ENCODE measurements at places on chromosomes 3 and 15.

DNA sequence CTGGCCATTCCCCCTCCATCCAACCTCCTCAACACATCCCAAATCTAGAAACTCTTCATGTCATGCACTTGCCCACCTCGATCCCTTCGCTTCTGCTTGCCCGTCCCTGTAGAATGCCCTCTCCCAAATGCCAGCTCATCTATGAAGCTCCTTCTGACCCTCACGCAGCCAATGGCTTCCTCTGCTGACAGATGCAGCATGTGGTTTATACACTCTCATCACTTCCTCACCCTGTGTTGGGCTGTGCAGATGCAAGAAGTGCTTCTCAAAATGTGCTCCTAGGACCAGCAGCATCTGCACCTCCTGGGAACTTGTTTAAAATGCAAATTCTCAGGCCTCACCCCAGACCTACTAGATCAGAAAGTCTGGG, 51.7 kb downstream of the SEMA5B start:
- DNase-seq: no peak

GRCh38 chr3:183074261-183074660, 25.0 kb downstream of the MCCC1 start:
- DNase-seq: no peak

DNA sequence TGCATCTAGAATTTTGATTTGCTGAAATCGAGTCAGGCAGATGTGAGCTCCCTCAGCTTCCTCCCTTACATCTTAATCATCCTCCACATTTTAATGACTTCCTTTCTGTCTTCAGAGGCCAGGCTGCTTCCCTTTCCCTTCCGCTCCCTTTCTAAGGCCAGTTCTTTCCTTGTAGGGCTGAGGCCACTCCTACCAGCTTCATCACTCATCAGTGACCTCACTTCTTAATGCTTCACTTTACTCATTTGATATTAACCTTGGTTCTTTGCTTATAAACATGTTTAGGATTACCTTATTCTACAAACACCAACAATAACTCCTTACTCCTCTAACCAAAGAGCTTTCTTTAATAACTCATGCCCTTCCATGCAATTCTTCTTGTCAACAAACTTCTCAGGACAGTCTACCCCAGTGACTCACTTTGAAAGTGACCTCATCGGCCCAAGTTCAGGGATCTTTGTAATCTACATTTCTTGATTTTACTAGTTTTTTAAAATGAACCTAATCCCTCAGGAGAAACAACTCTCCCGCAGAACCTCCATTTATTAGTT, 23.9 kb downstream of the ILDR1 start:
- DNase-seq: no peak

DNA sequence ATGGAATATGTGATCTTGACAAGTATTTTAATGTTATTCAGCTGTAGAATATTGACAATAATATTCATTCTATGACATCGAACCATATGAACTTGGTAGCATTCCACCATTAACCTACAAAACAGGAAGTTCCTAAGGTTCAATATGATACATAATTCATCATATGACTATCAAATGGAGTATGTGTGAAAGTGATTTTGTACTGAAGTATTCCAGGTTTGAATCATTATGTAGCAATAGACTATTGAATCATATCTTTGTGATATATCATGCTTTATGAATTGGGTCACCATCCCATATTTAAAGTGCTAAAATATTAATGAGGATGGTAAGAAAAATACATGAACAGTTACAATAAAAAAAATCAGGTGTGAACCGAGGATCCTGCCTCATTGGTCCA, 95.1 kb downstream of the TP63 start:
- no peak for DNase-seq

DNA sequence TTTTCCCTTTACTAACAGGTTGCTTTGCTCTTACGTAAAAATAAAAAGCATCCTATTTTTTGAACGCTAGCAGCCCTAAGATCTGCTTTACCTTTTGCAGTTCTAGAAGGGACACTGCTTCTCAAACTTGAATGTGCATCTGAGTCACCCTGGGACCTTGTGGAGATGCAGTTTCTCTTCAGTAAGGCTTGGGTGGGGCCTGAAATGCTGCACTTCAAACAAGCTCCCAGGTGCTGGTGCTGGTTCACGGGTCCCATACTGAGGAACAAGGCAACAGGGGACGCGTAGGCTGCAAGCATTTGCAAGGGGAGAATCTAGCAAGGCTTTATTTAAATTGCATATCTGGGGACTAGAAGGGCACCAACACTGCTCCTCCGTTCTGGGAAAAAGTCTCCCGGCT, 30.0 kb downstream of the MB21D2 start:
- DNase-seq: no peak

DNA sequence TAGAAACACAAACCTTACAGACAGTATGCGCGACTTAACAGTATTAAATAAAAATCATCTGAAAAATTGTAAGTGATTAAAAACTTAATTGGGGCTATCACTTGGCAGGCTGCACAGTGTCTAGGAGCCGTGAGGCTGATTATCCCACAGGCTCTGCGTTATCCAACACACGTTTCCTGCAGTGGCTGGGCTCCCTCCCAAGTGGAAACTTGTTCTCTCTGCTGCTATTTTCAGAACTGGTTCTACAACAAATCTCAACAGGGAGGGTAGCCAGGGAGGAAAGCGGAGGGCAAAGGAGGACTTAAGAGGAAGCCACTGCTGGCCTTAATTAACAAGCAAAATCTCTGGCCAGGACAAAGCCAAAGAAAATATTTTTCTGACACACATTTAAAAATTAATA, 555.2 kb downstream of the MAGI1 start:
- DNase-seq: peak; percentile 74

- no peak for DNase-seq
Measured at GRCh38 chr15:66848116-66848515, 146.1 kb downstream of the SMAD6 start.

- DNase-seq: no peak
Measured at GRCh38 chr3:171428321-171428787, 31.9 kb downstream of the TNIK start.

GRCh38 chr3:152443212-152444023, 174.7 kb downstream of the MBNL1 start:
- DNase-seq: no peak

- DNase-seq: no peak
Measured at GRCh38 chr15:28902856-28903255, 17.1 kb downstream of the APBA2 start.

DNA sequence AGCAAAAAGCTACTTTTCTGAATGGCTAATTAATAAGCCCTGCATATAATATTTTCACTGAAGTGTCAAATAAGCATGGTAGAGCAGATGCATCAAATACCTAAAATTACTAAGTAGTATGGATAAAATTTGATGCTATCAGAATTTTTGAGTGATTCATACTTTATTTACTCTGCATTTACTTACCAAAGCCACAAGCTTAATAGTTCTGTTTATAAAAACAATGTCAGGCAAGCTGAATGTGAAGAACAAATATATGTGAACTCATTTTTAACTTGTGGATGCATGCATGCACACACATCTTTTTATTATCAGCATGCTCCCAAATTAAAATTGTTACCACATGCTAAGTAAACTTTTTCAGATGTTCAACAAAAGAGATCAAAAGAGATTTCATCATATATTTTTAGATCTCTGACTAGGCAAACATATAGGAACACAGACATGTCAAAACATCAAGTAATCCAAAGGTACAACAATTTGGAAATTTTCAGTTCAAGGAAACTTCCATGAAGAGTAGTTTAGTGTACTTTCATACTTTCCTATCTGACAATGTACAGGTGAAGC, 969.4 kb downstream of the ROBO1 start:
- no peak for DNase-seq

- DNase-seq: no peak
Measured at GRCh38 chr3:69770219-69770618, 31.0 kb downstream of the MITF start.

DNA sequence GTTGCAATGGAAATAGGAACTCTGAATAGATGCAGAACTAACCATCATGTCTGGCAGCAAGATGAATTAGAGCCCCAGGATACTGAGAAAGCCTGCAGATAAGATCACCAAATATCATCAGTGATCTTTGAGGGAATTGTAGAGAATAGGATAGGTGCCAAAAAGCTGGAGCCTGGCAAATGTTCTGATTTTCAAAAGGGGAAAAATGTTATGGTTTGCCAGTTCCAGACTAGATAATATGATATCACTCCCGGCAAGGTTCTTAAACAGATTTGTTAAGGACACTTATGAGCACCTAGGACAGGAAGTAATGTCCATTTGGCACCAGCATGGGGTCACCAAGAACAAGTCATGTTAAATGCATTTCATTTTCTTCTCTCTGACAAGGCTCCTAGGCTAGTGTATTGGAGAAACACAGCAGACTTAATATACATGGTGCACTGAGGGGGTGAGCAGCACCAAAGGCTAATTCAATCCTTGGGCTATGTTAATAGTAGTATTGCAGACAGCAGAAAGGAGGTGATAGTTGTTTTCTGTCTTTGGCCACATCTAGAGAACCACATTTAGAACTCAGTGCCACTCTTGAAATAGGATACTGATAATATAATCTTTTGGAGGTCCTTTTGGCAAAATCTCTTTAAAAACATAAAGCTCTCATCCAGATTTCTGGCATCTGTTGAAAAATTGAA, 4.8 kb downstream of the SRGAP3 start:
- no peak for DNase-seq

DNA sequence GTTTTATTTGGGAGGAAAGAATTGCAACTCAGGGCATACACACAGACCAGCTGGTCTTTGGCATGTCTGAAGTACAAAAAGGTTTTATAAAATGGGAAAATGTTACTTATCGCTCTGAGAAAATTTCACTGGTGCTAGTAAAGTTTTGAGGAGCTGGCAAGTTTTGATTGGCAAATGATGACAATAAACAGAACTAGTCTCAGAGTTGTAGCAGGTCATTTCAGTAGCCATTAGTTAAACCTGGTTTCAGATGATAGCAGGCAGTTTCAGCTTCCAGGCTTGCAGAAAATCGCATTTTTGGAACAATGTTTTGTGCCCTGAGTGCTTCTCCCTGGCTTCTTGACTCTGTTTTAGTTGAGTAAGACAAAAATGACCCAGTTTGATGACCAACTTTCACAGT, 10.7 kb downstream of the B2M start:
- DNase-seq: no peak

DNA sequence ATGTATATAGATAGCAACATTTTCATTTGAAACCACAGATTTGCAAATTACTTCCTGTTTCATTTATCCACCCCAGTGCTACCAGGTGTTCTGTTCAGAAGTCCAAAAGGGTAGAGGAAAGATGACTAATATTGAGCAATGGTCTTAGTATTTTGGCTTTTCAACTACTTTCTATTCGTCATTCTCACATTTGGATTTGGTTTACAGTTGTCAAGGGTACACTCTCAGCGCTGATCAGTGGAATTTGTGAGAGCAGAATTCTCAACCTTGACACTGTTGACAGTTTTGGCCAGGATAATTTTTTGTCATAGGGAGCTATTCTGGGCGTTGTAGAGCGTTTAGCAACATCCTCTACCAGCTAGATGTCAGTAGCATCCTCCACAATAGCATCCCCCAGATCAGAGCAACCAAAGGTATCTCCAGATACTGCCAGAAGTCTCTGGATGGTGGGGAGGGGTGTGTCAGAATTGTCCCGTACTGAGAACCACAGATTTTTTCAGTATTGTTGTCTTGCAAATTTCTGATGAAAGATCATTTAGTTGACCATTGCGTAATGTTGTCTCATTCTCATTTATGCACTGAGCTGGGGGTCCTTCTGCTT, 4.2 kb downstream of the HMCES start:
- DNase-seq: no peak

- no peak for DNase-seq
Measured at GRCh38 chr15:20348291-20348899, 193.2 kb downstream of the GOLGA6L6 start.

DNA sequence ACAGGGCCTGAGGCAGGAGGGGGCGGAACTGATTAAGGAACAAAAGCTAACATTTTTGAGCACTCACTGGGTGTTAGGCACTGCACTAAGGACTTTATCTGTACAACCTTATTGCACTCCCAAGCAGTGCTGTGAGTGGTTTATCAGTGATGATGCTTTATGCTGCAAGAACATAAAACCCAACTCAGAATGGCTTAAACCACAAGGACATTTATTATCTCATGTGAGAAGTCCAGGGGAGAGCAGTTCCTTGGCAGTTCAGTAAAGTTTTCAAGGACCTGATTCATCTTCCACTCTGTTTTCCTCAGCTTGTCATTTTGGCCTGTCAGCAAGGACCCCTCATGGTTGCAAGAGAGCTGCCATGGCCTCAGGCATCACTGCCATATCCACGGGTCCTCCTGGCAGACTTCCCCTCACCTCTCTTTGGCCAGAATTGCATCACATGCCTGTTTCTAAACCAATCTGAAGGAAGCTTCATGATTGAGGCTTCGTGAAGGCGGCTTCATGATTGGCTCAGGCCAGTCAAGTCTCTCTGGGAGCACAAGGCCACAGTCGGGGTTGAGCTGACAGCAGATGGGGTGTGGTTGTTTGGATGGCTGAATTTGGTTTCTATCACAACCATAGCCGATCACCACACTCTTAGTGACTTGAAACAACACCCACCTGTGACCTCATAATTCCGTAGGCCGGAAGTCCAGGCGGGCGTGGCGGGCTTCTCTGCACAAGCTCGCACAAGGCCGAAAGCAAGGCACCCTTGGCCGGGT, 15.8 kb downstream of the EFCC1 start:
- no peak for DNase-seq

DNA sequence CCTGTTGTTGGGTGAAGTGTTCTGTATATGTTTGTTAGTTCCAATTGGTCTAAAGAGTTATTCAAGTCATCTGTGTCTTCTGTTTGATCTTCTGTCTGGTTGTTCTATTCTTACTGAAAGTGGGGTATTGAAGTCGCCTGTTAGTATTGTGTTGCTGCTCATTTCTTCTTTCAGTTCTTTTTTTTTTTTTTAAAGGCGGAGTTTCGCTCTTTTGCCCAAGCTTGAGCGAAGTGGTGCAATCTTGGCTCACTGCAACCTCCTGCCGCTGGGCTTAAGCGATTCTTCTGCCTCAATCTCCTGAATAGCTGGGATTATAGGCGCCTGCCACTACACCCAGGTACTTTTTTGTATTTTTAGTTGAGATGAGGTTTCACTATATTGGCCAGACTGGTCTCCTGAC, 23.5 kb downstream of the PFN2 start:
- no peak for DNase-seq

DNA sequence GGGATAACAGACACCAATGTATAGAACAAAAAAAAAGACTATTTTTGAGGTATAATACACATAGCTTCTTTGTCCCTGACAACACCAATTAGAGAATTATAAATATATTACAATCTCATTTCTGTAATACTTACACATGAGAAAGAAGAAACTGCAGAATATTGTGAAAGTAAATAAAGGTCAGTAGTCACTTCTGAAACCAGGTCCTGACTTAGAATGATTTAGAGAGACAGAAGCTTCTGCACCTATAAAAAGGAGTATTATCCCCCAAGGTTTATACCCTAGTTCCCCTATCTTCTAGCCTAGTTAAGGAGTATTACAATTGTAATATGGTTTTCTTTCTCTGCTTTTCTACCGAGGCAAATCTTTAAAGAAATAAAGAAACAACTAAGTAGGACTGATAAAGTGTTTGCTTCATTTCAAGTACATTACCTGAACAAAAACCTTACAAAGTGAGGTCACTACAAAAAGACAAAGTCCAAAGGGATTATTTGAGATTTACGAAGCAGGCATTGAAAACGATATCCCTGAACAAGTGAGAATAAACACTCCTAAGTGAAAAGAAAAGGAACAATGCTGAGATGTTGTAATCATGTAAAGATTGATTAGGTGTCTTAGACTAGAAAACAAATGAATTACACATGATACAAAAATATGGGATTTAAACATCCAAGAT, 103.0 kb downstream of the GBE1 start:
- no peak for DNase-seq

- DNase-seq: no peak
Measured at GRCh38 chr3:86990012-86990733, 776 bp downstream of the VGLL3 start.

Measured in anterior cingulate cortex (tissue), 58 donors.